ENCODE measurements at places on chromosomes 1 and 21.

GRCh38 chr1:116628448-116628847 is 39.1 kb downstream of the IGSF3 start:
- no peak for DNase-seq

DNA sequence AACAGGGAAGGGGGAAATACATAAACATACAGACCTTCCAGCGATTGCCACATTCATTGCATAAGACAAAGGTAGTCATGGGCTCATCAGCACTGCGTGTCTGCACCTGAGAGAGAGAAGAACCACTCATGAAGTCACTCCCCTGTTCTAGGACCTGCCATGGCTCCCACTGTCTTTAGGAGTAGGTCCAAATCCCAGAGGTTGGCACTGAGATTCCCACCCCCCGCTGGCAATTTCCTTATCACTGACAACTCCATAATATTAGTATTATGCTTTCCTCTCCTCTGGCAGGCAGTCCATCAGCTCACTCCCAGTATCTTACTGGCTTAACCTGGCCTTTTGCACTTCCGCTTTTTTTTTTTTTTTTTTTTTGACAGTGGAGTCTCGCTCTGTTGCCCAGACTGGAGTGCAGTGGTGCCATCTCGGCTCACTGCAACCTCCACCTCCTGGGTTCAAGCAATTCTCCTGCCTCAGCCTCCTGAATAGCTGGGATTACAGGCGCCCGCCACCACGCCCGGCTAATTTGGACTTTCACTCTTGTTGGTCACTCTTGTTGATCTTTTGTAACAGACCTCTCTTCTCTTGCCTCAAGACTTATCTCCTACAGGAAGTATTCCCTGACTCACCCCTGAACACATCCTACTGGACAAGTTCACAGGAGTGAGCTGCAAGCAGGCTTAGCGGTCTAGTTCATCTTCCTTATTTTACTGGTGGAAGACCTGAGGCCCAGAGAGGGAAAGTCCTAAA is 14.8 kb upstream of the ZNF436 start:
- DNase-seq: no peak

DNA sequence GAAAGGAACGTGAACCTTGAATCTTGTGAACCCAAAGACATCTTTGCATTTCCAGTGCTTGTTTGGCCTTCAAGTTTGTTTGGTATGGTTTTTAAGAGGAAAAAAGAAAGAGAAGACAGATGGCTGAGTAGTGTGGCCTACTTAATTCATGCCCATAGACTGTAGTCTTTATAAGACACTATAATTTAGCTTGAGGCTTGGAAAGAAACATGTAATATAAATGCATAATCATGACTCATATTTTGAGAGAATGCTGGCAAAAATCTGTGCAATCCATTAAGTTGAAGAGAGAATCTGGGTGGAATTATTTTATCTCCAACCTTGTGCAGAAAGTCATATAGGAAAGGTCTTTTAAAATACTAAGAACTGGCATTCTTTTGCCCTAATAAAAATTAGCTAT is 179.3 kb downstream of the SIPA1L2 start:
- no peak for DNase-seq

DNA sequence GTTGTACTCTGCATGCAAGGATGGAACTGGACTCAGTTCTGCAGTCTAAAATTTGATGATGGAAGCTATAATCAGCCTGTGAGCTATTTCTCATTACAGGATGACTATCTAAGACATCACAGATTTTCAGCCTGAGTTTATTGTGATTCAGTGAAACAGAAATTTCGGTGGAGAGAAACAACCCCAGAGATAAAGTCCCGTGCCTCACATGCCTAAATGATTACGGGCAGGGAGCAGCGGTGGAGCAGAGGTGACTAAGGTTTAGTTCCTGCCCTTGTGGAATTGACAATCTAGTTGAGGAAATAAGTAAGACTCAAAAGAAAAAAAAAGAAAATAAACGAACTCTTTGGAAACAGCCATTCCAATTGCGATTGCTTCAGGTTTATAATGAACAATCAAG is 96.9 kb downstream of the GRIK3 start:
- no peak for DNase-seq

- no peak for DNase-seq
Measured at GRCh38 chr21:29175408-29176134, 45.1 kb downstream of the MAP3K7CL start.

DNA sequence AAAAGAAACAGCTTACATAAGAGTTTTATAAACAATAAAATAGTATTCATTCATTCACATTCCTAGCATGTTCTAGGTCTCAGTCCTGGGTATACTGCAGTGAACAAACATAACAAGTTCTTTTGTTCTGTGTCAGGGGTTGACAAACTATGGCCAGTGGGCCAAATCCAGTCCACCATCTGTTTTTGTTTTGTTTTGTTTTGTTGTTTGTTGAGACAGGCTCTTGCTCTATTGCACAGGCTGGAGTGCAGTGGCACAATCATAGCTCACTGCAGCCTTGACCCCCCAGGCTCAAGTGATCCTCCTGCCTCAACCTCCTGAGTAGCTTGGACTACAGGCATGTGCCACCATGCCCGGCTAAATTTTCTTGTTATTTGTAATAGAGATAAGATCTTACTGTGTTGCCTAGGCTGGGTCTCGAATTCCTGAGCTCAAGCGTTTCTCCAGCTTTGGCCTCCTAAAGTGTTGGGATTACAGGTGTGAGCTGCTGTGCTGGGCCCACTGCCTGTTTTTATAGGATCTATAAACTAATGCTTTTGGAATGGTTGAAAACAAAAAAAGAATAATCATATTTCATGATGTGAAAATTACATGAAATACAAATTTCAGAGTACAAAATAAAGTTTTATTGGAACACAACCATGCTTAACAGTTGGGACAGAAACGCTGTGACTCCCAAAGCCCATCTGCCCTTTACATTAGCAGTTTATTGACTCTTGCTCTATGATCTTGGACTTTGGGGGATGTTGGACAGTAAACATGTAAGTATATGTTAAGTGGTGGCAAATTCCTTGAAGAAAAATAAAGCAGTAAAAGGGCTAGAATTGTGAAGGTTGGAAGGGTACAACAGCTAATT is 17.9 kb downstream of the CAPZA1 start:
- DNase-seq: no peak

GRCh38 chr1:42085596-42085995 is 67.6 kb upstream of the GUCA2B start:
- DNase-seq: no peak

GRCh38 chr1:180918519-180918918 is 5.8 kb downstream of the KIAA1614 start:
- no peak for DNase-seq

Data from femur (tissue), 1 donor.